ENCODE measurements at places on chromosomes 2 and 18. TPM values are rescaled to one million over a fixed set of nuclear protein-coding genes. Genes with fewer than 3 reads are reported as not detected.

POTEI gene
- total RNA-seq = 0.48 TPM

RGPD5 gene
- total RNA-seq = 47.7 TPM

TACR1 gene
- total RNA-seq = not detected

METTL8 gene
- 34.5 TPM for total RNA-seq

ASPRV1 gene
- total RNA-seq = 0.33 TPM

ABCG8 gene
- not detected for total RNA-seq

TIGD1 gene
- total RNA-seq = 4.6 TPM

OTOS gene
- total RNA-seq = not detected

TUBA3E gene
- not detected for total RNA-seq

C2orf80 gene
- not detected for total RNA-seq

RGPD8 gene
- 12.8 TPM for total RNA-seq

FOXI3 gene
- total RNA-seq = not detected

GPR35 gene
- total RNA-seq = 0.33 TPM

GNLY gene
- not detected for total RNA-seq

TM4SF20 gene
- total RNA-seq = not detected

PARD6G gene
- 2.0 TPM for total RNA-seq

RAB27B gene
- 0.10 TPM for total RNA-seq

CIB4 gene
- not detected for total RNA-seq
